ENCODE measurements at places on chromosomes 13 and 19.

DNA sequence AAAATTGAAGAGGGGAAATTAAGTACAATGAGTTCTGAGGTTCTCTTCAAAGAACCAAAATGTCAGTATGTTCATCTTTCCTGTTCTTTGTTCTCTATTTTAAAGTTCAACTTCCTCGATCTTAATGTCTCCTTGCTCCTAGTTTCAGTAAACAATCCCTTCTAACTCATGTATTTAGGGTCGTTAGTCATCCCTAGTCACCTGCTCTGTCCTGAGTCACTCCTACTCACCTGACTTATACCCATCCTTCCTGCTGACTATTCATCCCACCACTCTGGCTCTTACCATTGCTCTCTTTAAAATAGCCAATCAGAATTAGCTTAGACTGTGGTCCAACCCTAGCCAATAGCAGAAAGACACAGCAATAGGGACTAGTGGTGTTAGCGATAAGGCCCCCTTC is 24.3 kb downstream of the ZNF90 start:
- no peak for DNase-seq

GRCh38 chr13:77285098-77285497 is 41.8 kb downstream of the MYCBP2 start:
- no peak for DNase-seq

GRCh38 chr19:33554391-33554790 is 32.8 kb upstream of the PEPD start:
- no peak for DNase-seq

- DNase-seq = no peak
Measured at GRCh38 chr13:113364311-113364889, 470 bp upstream of the GRTP1 start.

GRCh38 chr13:66483712-66484111 is 746.4 kb downstream of the PCDH9 start:
- DNase-seq = no peak

GRCh38 chr13:35988648-35989081 is 142.5 kb downstream of the DCLK1 start:
- no peak for DNase-seq

GRCh38 chr19:40147338-40147692 is 43.9 kb upstream of the MAP3K10 start:
- DNase-seq = no peak

DNA sequence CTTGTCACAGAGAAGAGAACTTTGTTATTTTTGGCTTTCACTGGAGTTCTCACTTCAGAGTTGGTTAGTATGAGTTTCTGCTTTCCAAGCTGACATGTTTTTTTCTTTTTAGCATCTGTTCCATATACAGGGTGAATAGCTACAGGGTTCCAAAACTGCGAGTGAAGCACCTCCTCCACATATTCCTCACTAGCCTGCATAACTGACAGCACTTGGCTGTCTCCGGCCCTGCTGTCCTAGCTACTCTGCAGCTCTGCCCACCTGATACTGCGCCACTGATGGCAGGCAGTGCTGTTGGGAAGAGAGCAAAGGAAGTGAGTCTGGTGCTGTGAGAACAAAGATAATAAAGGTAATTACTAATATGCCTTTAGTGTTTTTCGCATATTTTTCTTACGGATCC is 6.8 kb downstream of the ATP8A2 start:
- no peak for DNase-seq

Measured in SHP77 treated with DMSO at 0.1 percent for 48 hours (cell line).